DMS53 (cell line): ENCODE measurements at places on chromosomes 6 and 20.

- peak; percentile 6 for DNase-seq
Measured at GRCh38 chr6:23980965-23981364, 145.1 kb upstream of the NRSN1 start.

DNA sequence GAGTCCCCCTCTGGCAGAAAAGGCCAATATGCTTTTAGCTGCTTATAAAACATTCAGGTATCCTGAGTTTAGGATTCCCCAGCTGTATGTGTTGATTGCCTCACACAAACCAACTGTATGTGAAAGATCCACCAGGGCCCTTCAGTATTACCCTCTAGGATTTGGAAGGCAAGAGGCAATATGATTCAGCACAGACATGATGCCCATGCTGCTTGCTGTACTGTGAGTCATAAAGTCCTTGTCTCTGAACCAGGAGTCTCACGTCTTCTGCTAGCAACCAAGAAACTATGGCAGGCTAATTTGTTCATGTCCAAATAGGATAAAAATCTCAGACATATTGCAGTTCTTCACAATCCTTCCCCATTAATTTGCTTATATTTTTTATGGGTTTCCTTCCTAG is 789.2 kb upstream of the SLC35B3 start:
- no peak for DNase-seq

DNA sequence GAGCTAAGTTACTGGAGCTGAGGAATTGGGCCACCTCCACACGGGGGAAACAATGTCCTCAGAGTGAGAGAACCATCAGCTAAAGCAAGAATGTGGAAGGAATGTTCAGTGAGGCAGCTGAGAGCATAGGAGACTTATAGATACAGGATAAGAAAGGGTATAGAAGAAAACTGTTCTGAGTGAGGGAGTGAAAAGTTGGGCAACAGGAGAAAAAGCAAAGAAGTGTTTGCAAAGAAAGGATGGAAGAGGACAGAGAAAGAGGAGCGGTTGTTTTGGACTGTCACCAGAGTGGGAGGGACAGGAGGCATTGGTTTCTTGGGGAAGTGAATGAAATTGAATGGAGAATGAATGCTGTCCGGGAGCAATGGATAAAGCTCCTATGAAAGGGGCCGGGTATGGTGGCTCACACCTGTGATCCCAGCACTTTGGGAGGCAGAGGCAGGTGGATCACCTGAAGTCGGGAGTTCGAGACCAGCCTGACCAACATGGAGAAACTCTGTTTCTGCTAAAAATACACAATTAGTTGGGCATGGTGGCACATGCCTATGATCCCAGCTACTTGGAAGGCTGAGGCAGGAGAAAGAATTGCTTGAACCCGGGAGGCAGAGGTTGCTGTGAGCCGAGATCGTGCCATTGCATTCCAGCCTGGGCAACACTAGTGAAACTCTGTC is 296.5 kb downstream of the ADGB start:
- no peak for DNase-seq

GRCh38 chr20:37846573-37846972 is 56.4 kb upstream of the VSTM2L start:
- no peak for DNase-seq

DNA sequence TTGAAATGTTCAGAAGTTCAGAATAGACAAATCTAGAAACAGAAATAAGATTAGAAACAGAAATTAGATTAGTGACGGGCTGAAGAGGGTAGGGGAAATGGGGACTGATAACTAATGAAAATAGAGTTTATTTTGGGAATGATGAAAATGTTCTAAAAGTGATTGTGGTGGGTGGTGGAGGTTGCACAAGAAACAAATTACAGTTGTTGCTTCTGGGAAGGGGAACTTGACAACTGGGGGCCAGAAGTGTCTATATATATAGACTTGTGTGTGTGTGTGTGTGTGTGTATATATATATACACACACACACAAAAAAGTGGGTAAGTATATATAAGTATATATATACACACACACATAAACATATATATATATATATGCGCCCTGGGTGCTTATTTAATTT is 86.5 kb upstream of the RREB1 start:
- DNase-seq, result no peak

- peak; percentile 5 for DNase-seq
Measured at GRCh38 chr6:80333342-80333741, 226.9 kb downstream of the BCKDHB start.

GRCh38 chr6:84455511-84456029 is 228.1 kb upstream of the CEP162 start:
- no peak for DNase-seq

GRCh38 chr6:83198486-83199172 is 5.5 kb downstream of the RWDD2A start:
- no peak for DNase-seq

DNA sequence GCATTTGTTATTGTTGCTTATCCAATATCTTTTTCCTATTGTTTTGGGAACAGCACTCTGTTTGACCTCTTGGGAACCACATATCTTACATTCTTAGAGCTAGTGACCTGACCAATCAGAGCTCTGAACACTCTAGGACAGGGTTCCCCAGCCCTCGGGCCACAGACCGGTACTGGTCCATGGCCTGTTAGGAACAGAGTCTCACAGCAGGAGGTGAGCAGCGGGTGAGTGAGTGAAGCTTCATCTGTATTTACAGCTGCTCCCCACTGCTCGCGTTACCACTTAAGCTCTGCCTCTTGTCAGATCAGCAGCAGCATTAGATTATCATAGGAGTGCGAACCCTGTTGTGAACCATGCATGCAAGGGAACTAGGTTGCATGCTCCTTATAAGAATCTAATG is 226.0 kb upstream of the TSHZ2 start:
- DNase-seq, result no peak

- no peak for DNase-seq
Measured at GRCh38 chr6:35302604-35303241, 5.1 kb downstream of the DEF6 start.

GRCh38 chr6:108169464-108170331 is 3.9 kb downstream of the NR2E1 start:
- DNase-seq, result peak; percentile 24

DNA sequence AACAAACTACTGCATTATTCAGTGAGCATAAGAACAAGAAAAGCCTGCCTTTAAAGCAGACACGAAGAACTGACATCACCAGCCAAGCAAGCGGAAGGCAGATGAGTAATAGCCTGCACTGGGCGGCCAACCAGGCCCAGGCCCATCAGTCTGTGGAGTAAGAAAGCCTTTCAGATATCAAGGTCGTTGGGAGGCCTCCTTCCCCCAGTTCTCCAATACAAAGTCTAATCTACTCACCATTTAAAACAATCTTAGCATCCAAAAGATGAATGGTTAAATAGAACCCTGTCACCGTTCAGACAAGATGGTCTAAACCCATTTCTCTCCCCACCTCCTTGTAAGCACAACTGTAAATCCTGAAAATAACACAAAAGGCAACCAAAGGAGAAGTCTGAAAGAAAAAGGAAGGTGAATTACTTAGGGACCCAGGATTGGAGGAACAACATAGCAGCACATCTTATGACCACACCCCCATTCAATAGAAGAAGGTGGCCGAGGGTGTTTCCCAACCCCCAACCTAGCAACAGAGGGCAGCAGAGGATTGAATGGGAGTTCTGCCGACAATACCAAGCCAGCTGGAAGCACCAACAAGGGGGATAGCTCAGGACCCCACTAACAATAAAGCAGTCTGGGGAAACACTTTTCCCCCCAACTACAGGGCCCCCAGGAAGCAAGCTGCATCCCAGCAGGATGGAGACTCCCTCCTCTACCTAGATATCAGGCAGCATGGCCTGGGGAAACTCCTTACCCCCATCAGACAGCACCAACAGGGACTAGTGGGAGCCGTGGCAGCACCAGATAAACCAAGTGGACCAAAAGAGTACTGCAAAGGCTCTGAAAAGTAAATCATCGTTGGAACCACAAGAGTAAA is 67.9 kb downstream of the ZHX3 start:
- DNase-seq, result no peak

DNA sequence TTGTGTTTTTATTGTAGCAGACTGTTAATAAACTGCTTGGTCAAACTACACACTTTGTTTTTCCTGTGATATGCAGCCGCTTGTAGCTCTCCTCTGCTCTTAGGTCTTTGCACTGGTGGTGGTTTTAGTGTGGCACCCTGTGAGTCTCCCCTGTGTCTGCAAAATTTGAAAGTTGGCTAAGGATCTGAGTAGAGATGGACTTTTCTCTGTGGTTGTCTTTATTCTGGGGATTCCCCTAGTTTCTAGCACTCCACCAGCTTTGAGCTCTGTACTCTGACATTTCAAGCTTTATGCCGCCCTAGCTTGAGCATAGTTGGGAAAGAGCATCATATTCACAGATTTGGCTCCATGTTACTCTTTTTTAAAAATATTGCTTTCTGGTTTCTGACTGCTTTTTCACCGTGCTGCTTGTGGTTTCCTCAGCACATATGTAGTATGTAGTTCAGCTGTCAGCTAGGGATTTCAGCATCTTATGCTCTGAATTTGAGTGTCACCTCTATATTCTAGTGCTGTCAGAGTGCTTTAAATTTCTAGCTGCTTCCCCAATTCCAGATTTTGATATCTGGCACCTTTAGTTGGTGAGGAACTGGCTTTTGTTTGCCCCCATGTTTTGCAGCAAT is 25.4 kb downstream of the CDYL start:
- DNase-seq, result no peak

GRCh38 chr6:153591159-153591558 is 447.9 kb upstream of the OPRM1 start:
- DNase-seq, result no peak

- DNase-seq, result no peak
Measured at GRCh38 chr20:19867940-19868371, 109.9 kb downstream of the RIN2 start.

- no peak for DNase-seq
Measured at GRCh38 chr20:10641467-10641866, 32.3 kb downstream of the JAG1 start.

- no peak for DNase-seq
Measured at GRCh38 chr6:12546410-12547002, 170.1 kb upstream of the PHACTR1 start.

GRCh38 chr20:22312744-22313346 is 271.5 kb downstream of the FOXA2 start:
- DNase-seq, result peak; percentile 70

GRCh38 chr6:134002821-134003220 is 49.6 kb downstream of the SLC2A12 start:
- DNase-seq, result peak; percentile 23

DNA sequence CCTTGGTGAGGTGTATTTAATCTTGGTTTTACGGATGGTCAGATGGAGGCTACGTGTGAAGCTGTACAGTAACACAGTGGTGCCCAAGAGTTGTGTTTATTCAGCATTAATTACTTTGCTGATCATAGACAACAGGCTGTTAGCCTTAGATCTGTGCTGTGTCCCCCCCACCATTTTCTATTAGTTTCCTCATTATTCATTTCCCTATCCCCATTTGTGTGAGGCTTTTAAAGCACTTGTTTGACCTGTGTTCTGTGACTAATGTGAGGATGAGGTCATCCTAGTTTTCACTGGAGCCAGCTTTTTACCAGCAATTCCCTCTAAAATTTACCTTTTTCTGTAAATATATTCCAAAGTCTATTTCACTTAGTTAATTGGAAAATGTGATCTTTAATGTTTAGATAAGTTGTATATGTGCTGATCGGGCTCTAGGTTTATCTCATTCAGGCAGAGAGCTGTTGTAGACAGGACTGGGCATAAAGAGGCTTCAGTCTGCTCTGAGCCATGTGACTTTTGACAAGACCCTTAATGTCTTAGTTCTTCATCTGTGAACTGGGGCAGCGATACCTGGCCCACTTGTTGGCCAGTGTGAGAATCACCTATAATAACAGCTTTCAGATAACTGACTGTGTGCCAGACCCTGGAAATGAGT is 8.4 kb downstream of the MAPRE1 start:
- peak; percentile 34 for DNase-seq

DNA sequence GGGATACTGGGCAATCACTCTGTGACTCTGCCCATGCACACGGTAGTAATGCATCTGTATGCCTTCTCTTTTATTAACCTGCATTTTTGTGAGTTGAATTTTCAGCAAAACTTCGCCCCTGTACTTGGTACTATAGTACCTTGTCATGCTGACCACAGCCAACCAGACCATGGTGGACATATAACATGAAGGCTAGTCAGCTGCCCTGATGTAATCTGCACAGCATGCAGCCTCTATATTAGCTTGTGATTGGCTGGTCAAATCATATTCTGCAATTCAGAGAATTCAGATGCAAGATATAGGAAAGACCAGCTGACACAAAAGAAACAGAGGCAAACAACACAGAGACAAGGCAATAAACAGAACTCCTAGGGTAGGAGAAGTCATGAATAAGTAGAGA is 200.9 kb upstream of the JARID2 start:
- DNase-seq, result no peak

DNA sequence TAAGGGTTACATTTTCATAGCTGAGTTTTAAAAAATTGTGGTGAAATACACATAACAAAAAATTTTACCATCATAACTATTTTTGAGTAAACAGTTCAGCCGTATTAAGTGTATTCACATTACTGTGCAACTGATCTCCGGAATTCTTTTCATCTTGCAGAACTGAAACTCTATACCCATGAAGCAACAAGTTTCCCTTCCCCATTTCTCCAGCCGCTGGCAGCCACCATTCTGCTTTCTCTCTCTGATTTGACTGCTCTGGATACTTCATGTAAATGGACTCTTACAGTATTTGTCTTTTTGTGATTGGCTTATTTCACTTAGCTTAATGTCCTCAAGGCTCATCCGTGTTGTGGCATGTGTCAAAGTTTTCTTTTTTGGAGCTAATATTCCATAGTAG is 341.6 kb downstream of the QKI start:
- DNase-seq, result no peak

GRCh38 chr6:65221153-65221552 is 485.9 kb downstream of the EYS start:
- DNase-seq, result no peak

- peak; percentile 8 for DNase-seq
Measured at GRCh38 chr20:51738877-51739447, 29.2 kb downstream of the ATP9A start.

DNA sequence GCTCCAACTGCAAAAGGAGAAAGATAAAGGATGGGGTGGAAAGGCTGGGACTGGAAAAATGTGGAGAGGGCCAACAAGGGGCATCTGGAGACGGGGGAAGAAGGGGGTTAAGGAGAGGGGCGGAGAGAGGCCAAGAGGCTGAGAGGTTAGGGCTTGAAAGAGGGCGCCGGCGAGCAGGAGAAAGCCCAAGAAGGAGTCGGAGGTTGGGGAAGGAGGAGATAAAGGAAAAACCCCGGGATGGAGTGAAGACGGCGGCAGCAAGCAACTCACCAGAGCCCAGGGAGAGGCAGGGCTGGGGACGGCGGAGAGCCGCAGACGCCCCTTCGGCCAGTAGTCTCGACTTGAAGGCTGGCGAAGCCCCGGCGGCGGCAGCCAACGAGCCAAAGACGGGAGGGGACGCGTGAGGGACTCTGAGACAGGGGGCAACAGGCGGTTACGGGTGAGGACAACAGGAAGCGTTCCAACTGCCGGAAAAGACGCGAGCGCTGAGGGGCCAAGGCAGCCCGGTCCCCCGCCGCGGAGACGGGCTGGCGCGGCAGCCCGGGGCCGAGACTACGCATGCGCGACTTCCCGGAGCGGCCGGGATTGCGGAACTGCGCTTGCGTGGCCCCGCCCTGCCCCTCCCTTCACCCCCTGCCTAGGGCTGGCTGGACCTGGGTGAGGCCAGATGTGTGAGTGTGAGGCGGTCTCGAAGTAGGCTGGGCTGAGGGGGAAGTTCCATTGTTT is at the start of gene STK38:
Gene STK38 (minus strand): TSS at position 560 of the 726 bp plus-strand sequence. CDS start 7,277 bp downstream, outside the sequence.
- peak; percentile 80 for DNase-seq
